Activated naive CD4-positive, alpha-beta T cell treated with anti-CD3 and anti-CD28 coated beads, Interleukin-2, amount 50 U/mL, for 16 hours (primary cell): ENCODE measurements at places on chromosomes 1 and 21.

DNA sequence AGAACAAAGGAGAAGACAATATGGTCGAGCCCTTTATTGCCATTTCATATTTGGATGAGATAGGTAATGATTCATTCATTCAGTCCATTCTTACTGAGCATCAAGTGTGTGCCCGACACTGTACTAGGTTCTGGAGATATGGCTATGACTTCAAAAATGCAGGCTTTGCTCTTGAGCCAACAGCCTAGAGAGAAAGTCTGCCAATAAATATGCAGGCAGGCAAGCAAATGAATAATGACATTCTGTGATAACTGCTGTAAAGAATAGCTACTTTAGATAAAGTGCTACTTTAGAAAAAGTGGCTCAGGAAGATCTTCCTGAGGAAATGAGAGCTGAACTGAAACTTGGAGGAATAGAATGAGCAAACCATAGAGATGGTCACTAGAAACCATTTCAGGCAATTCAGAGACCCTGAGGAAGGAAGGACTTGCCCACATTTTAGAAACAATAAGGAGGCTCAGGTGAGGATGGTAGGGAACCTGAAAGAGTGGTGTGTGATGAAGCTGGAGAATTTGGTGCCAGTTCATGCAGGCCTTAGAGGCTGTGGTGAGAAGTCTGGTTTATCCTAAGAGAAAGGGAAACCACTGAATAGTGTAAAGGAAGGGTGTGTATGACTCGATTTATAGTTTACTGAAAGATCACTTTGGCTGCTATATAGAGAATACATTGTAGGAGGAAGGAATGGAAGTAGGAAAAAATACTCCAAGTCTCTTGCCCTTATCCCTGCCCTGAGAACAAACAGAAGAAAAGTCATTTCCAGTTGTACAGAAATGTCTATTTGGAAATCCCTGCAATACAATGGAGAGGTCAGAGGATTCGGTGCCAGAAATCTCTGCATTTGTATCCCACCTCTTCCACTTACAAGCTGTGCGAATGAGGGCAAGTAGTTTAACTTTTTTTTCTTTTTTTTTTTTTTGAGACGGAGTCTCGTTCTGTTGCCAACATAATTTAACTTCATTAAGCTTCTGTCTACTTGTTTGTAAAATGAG is 167.9 kb downstream of the VPS13D start:
- DNase-seq: no peak

GRCh38 chr1:56404561-56405030 is 174.8 kb downstream of the PLPP3 start:
- no peak for DNase-seq

GRCh38 chr1:109484519-109484975 is 842 bp downstream of the ATXN7L2 start:
- DNase-seq: no peak

- peak; percentile 69 for DNase-seq
Measured at GRCh38 chr1:109619576-109620400, at the start of the genes AMPD2 and GNAT2. Gene AMPD2 (plus strand): TSS chr1:109619837. CDS start chr1:109621176, 1,339 bp downstream. Gene GNAT2 (minus strand): TSS chr1:109619616. CDS start chr1:109612870, 6,746 bp downstream.

DNA sequence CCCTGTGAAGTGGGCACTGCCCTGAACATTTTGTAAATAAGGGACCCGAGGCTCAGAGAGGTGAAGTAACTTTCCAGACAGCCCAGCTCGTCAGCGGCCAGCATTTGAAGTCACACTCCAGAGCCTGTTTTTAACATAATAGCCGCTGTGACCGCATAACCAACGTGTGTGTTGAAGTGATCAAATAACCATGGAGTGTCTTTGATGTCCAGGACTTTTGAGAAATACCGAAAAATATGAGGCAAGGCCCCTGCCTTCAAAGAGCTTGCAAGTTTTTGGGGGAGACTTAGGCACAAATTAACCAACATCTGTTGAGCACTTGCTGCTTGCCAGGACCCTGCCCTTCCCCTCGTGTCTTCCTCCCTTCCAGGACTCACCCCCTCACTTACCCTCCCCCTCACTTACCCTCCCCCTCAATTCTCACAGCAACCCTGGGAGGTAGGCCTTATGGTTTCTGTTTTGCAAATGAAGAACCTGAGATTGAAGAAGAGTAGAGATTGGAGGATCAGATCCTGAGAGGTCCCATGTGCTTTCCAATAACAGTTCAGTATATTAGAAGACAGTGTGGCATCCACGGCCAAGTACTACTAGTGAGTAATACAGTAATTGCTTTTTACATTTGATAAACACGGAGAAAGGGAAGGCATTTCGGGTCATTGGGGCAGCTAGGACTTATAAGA is 1.3 kb upstream of the SLC16A1 start:
- peak; percentile 40 for DNase-seq
